ENCODE measurements at places on chromosomes 6 and 20.
A peak's percentile ranks its signal among the peaks of the same experiment; 100 is the strongest.

DNA sequence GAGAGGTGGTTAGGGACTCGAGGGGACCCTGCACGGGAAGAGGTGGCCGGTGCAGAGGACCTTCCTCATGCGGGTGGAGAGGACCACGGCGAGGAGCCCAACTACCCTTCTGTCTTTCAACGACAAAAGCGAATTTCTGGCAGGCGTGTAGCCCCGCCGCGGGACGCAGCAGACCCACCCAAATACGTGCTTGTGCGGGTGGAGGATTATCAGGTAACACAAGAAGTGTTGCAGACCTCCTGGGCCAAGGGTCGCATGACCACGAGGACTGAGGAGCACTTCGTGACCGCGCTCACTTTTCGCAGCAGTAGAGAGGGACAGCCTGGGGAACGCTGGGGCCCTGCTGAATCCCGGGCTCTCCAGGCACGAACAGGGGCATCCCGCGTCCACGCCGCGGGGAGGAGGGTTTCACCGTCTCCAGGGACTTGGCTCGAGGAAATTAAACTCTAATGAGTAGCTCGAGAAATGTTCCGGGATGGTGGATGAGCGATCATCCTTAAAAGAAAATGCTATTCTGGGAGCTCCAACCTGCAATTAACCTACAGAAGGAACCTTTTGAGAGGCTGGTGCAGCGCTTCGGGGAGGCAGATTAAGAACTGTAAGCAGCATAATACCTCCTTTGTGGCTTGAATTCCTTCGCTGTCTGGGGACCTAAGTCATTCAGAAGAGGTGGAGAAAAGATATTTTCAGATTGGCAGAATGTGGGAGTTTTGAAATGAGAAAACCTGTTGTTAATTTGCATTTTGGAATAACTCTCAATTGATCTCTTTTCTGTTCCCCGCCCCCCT is 804 bp downstream of the C6orf141 start:
- DNase-seq: peak; percentile 74

DNA sequence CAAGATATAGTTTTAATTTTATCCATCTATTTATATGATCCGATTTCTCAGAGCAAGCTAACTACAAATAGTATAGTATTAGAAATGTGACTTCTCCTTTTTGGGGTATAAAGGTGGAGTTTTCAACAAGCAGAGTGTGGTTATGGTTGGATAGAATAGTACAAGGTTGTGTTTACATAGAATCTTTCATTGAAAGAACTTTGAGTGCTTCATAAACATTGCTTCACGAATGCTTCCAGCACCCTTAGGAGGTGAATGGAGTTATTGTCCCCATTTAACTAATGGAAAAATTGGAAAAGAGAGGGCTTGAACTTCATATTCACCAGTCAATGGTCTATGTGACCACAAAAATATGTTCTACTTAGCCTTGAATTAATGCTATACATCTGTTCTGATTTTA is 134.1 kb upstream of the CITED2 start:
- DNase-seq: no peak

DNA sequence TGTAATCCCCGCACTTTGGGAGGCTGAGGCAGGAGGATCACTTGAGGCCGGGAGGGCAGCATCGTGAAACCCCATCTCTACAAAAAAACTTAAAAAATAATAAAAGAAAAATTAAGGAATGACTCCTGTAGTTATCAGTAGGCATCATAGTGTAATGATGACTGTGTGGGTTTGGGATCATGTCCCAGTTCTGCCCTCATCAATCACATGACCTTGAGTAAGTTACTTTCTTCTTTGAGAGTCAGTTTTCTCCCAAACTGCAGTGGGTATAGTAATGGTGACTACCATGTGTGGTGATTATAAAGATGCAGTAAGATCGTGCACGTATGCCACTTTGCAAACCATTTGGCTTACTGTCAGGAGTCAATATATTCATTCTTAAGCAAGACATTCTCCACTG is 89.2 kb downstream of the TXNDC5 start:
- no peak for DNase-seq

GRCh38 chr6:96235927-96236326 is 220.2 kb downstream of the FUT9 start:
- DNase-seq: no peak

DNA sequence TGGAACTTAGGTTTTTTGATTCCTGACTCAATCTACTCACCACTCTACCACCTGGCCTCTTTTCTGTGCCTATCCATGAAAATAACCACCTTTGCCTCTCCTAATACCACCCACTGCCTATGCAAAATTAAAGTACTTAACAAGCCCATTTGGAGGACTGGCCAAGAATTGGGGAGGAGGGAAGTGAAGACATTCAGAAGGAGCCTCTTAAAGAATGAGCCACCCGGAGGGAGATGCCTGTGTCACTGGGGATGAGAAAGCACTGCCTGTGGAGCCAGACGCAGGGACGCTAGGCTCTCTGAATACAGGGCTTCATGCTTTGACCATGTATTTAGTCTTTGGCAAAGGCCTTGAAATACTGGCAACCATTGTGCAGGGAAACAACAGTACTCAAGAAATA is 40.0 kb upstream of the MRPS10 start:
- DNase-seq: no peak

DNA sequence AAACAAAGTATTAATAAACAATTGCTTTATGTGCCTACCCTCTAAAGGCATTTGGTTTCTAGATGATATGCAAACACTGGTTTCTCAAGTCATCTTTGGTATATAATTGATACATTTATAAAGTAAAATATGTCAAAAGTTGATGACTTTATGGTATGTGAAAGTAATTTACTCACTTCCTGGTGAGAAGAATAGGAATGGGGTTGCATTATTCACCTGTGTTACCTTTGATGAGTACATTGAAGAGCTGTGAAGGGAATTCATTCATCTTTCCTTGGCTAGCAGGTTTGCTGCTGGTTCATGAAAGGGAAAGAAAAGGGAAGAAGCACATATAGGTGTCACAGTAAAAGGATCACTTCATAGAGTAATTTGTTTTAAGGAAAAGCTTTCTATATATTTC is 20.4 kb downstream of the RNF217 start:
- DNase-seq: no peak

- DNase-seq: no peak
These were observed 67.2 kb downstream of the DTNBP1 start for GRCh38 chr6:15595461-15596173.

DNA sequence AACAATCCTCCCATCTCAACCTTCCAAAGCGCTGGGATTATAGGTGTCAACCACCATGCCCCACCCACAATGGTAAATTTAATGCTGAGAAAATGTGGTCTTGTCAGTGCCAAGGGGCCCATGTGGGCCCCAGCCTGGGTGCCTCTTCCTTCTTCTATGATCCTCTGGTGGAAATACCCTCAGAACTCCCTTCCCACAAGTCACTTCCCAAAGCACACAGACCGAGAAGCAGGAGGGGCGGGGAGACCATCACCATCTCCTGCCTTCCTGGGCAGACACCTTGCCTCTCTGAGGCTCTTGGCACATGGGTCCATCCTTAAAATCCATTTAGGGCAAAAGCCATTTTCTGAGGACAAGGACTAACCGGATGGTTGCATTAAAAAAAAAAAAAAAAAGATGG is 59.0 kb downstream of the NOL4L start:
- DNase-seq: no peak

GRCh38 chr6:21678990-21679389 is 85.4 kb downstream of the SOX4 start:
- DNase-seq: no peak

- peak; percentile 19 for DNase-seq
These were observed 43.5 kb downstream of the TTI1 start for GRCh38 chr20:37989601-37990295.

- DNase-seq: no peak
These were observed 24.8 kb upstream of the FOXQ1 start for GRCh38 chr6:1287103-1287591.

GRCh38 chr6:166570929-166571713 is 15.4 kb downstream of the RAMACL start:
- no peak for DNase-seq

DNA sequence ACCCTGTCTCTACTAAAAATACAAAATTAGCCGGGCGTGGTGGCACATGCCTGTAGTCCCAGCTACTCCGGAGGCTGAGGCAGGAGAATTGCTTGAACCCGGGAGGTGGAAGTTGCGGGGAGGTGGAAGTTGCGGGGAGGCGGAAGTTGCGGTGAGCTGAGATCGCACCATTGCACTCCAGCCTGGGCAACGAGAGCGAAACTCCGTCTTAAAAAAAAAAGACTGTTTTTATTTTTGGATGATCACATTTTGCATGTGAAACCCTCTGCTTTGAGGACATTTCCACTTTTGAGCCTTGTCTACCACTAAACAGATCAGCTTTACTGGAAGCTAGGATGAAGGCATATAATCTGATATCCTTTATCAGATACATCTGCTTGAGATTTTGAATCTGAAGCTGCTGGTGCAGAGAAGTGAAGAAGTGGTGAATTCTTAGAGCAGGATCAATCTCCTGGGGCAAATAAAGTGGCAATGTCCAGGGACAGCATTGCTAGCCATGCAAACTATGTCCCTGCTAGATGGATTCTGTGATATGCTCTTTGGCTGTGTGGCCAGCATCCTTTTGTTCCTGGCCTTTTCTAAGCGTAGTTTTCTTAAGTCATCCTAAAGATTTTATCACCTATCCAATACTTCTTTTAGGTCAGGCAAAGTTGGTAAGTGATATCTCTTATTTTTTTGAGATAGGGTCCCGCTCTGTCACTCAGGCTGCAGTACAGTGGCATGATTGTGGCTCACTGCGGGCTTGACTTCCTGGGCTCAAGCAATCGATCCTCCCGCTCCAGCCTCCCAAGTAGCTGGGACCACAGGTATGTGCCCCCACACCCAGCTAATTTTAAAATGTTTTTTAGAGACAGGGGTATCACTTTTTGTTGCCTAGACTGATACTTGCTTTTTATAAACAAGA is 23.3 kb downstream of the RBL1 start:
- DNase-seq: no peak

GRCh38 chr6:110557199-110557598 is 80.8 kb upstream of the SLC22A16 start:
- no peak for DNase-seq

DNA sequence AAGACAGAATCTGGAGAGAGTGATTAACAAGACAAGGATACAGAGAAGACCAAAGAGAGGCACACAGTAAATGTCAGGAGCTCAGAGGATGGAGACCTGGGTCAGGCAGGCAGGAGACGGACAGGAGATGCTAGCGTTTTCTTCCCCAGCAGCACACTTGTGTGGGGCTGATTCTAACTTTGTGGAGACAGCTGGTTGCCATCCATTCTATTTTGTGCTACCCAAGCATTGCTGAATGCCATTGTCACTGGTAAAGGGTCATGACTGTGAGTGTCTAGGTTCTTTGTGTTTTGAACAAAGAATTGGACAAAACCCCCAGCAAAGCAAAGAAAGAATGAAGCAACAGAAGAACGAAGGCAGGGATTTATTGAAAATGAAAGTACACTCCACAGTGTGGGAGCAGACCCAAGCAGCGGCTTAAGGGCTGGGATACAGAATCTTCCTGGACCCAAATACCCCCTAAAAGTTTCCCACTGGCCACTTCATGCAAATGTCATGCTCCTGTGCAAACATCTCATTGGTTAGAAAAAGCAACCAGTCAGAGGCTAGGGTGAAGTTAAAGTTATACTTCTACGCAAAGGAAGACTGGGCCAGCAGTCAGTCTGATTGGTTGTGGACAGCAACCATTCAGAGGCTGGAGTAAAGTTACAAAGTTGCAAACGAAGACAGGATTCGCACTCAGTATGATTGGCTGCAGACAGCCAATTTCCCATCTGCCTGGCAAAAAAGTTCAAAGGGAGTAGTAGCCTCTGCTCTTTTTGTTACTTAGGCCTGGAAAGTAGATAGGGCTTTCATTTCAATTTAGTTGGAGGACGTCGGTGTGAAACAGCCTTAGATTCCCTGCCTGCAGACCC is 17.5 kb downstream of the PTK7 start:
- DNase-seq: no peak

- DNase-seq: peak; percentile 81
These were observed 673 bp downstream of the MARCKS start for GRCh38 chr6:113857556-113858479.

- no peak for DNase-seq
These were observed 29.8 kb upstream of the NEDD9 start for GRCh38 chr6:11262242-11262641.

DNA sequence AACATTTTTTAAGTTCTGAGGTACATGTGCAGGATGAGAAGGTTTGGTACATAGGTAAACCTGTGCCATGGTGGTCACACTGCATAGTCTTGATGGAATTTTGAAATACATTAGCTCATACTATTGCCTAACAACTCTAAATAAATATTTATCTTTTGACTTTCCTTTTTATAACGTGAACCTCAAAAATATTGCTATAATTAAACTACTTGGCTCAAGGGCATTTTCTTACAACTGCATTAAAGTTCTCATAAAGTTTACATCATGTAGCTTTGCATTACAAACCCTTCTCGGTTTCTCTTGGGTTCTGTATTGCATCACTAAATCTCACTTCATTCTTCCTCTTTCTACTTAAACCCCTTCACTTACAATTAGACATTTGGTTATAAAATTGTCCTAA is 636.0 kb upstream of the PTCHD4 start:
- no peak for DNase-seq

DNA sequence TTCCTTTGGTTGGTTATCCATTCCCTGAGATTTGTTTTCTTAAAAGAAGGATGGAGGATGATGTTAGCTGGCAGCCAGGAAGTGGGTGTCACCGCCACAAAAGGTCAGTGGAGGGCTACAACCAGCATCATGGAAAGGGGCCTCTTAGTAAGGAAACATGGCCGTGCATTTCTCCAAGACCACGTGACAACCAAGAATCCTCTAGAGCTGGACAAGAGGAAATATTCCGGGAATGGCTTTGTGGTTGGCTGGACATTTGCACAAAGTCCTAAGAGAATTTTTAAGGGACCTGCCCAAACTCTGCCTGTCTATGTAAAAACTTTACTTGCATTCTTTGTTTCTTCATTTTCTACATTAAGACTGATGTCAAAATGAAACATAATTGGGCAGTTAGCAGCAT is 399.9 kb upstream of the MARCKS start:
- DNase-seq: no peak

- DNase-seq: no peak
These were observed 100.3 kb downstream of the REV3L start for GRCh38 chr6:111382476-111383294.

GRCh38 chr6:69584536-69584912 is 212.3 kb downstream of the LMBRD1 start:
- no peak for DNase-seq

DNA sequence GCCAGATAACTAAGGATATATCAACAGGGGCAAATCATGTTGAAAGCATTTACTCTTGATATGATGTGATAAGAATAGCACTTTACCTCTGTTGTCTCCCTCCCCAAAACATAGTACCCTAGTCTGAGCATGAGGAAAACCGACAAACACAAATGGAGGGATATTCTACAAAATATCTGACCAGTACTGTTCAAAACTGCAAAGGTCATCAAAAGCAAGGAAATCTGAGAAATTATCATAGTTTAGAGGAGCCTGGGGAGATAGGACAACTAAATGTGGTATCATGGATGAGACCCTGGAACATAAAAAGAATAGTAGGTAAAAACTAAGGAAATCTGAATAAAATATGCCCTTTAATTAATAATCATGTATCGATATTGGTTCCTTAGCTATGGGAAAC is 483.3 kb upstream of the RNF217 start:
- no peak for DNase-seq

Data from NCI-H1417 (cell line).